Activated naive CD4-positive, alpha-beta T cell treated with anti-CD3 and anti-CD28 coated beads, Interleukin-2, amount 50 U/mL, for 72 hours (primary cell): ENCODE measurements at places on chromosomes 2 and 18. TPM values are rescaled to one million over a fixed set of nuclear protein-coding genes. Genes with fewer than 3 reads are reported as not detected.

Gene DQX1
- 2.3 TPM for total RNA-seq

Gene HOXD1
- total RNA-seq = not detected

Gene GALR1
- total RNA-seq = not detected

Gene GATA6
- not detected for total RNA-seq

Gene UGT1A3
- not detected for total RNA-seq

Gene CMPK2
- total RNA-seq = 13.6 TPM

Gene NDC80
- 66.8 TPM for total RNA-seq

Gene SF3B6
- total RNA-seq = 137 TPM

Gene GAL3ST2
- total RNA-seq = 0.16 TPM

Gene SDC1
- total RNA-seq = 0.11 TPM

Gene TTC32
- total RNA-seq = 16.1 TPM

Gene CD28
- total RNA-seq = 159 TPM

Gene REG3A
- not detected for total RNA-seq

Gene SULT1C3
- total RNA-seq = not detected

Gene NLRC4
- total RNA-seq = not detected

Gene DSC2
- total RNA-seq = not detected

Gene LOXL3
- total RNA-seq = 1.5 TPM

Gene ABCG5
- not detected for total RNA-seq

Gene GKN2
- not detected for total RNA-seq

Gene NEURL3
- 2.2 TPM for total RNA-seq

Gene CERS6
- 11.0 TPM for total RNA-seq

Gene FOXI3
- not detected for total RNA-seq

Gene IKZF2
- 8.9 TPM for total RNA-seq

Gene ITGB6
- not detected for total RNA-seq

Gene RMDN2
- total RNA-seq = 0.75 TPM

Gene ADAM23
- total RNA-seq = 0.06 TPM

Gene GBX2
- not detected for total RNA-seq

Gene YWHAQ
- 256 TPM for total RNA-seq

Gene CPLX4
- not detected for total RNA-seq
